Stimulated activated naive B cell treated with anti-CD40 and anti-IgM and Interleukin-4, amounts not matched to agents 10 μg/mL and 1 μg/mL and 100 μg/mL, for 72 hours (primary cell): ENCODE measurements at places on chromosomes 6 and 20.

- no peak overlapping the region for H3K27ac ChIP-seq
- no peaks in the 10 kb centered on the region for H3K36me3 ChIP-seq
- no peaks in the 10 kb centered on the region for H3K27me3 ChIP-seq
- no peak for DNase-seq
These were observed 95.1 kb downstream of the TPBG start for GRCh38 chr6:82458705-82459104.

- peaks cover 32% of the 10 kb centered on the region for H3K4me1 ChIP-seq
- H3K4me3 ChIP-seq, result no peak overlapping the region
- no peaks in the 10 kb centered on the region for H3K27me3 ChIP-seq
- H3K27ac ChIP-seq, result peak overlapping the region; percentile 86
These were observed 26.3 kb downstream of the ALDH5A1 start for GRCh38 chr6:24520929-24521546.

DNA sequence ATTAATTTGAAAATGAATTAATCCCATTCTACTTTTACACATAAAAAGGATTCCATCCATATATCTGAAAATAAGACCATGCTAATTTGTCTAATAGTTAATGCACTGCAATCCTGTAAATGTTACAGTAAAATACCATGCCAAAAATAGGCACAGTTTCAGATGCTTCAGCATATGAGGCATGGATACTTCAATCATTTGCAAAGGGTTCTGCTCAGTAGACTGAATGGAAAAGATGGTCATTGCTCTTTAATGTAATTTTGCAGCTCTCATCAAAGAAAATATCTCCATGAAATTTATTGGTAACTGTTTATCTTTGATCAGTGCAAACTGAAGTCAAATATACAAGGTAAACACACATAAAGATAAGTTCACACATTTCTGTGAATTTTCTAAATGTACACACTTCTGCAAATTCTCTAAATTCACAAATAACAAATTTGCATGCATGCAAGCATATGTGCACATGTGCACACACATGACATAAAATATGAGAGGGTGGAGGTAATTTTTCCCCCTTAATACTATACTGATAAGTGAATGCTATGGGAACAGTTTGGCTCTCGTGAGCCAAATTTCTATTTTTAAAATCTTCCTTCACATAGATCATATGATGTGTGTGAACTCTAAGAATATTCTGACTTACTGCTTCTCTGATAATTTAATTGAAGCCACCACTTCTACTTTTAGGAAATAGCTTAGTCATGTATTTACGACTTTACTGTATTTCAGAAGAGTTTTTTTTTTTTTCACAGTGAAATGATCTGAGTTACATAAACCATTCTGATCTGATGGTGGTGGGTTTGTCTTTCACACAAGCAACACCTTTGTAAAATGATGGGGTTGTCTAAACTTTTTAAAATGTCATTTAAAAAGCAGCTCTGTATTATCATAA, 996.8 kb upstream of the CITED2 start:
- no peak overlapping the region for H3K27ac ChIP-seq
- DNase-seq, result no peak
- H3K36me3 ChIP-seq, result peaks cover 2% of the 10 kb centered on the region
- H3K4me3 ChIP-seq, result no peak overlapping the region

DNA sequence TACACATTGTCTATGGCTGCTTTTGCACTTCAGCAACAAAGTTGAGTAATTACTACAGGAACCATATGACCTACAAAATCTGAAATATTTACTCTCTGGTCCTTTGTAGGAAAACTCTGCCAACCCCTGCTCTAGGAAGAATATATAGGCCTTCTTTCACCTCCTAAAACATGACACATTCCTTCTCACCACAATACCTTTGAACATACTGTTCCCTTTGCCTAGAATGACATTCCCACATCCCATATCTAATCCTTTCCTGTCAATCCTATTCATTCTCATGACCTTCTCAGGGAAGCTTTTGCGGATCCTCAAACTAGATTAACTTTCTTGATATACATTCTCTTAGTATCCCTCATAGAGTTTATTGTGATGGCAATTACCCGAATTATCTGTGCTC, 18.0 kb upstream of the NCOA6 start:
- peaks cover 8% of the 10 kb centered on the region for H3K36me3 ChIP-seq
- peaks cover 16% of the 10 kb centered on the region for H3K27me3 ChIP-seq
- no peak overlapping the region for H3K4me3 ChIP-seq

DNA sequence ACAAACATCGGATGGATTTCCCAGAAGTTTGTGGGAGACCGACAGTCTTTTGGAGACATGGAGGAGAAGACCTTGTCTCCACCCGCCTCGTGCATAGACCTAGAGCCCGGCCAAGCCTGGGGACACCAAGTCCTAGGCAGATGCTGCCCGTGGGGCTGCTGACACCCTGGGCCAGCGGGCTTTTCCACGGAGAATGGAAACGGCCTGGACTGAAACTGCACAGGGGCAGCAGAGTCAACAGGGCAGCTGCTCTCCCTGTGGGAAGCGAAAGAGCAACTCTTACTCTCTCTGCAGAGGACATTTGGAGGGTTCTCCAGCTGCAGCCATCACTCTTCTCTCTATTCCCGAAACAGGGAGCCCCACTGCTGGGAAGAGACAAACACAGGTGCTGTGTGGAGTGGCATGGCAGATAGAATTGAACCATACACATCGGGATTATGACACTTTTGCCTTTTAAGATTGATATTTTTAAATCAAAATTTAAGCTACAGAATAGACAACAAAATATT, 401.2 kb downstream of the THBS2 start:
- H3K27me3 ChIP-seq, result no peaks in the 10 kb centered on the region
- DNase-seq, result no peak
- no peak overlapping the region for H3K4me3 ChIP-seq
- H3K36me3 ChIP-seq, result no peaks in the 10 kb centered on the region
- no peak overlapping the region for H3K27ac ChIP-seq

GRCh38 chr20:50729901-50730764, 1.2 kb upstream of the PARD6B start:
- peak overlapping the region; percentile 84 for H3K27ac ChIP-seq
- H3K27me3 ChIP-seq, result no peaks in the 10 kb centered on the region
- peak overlapping the region; percentile 89 for H3K4me3 ChIP-seq

DNA sequence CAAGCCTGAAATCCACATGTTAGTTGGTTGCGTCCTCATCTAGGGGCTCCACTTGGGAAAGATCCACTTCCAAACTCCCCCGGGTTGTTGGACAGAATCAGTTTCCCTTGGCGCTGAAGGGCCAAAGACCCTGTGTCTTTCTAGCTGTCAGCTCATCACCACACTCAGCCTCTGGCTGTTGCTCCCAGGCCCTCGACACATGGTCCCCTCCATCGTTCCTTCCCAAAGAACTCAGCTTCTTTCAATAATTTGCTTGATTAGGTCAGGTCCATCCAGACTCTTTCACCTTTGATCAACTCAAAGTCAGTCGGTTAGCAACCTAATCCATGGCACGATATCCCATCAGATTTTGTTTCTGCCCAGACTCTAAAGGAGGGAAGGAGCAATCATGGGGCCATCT, 254.8 kb upstream of the SULF2 start:
- peaks cover 4% of the 10 kb centered on the region for H3K4me1 ChIP-seq
- no peak for DNase-seq
- H3K27me3 ChIP-seq, result peaks cover 16% of the 10 kb centered on the region
- no peak overlapping the region for H3K4me3 ChIP-seq
- peaks cover 5% of the 10 kb centered on the region for H3K36me3 ChIP-seq

DNA sequence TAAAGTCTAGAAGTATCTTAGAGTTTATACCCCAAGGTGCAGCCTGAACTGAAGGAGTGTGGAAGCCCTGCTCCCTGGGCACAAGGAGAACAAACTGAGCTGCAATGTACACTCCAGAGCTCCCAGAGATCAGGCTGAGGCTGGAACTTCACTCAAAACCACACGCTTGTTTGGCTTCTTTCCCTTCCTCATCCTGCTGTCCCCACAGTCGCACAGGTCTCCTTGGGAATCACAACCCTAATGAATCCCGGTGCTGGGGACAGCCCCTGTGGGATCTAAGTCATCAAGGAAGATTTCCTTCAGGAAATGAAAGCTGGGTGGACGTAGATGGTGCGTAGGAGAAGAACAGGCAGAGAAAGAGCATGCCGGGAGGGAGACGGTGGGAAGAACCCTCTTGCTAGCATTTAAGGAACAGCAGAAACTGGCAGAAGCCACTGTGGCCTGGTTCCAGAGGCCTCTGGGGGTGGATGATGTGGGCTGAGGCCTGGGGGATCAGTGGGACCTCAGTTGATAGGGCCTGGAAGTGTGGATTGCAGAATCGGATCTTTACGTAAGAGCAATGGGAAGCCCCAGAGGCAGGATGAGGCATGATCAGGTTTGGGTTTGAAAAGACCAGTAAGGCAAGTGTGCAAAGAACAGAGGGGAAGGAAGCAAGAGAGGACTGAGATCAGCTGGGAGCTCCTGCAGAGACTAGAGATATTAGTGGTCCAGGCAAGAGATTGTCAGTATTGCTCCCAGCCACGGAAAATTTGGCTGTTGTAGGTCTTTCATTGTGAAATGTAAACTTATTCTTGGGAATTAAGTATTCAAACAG, 21.4 kb downstream of the CYP24A1 start:
- no peak for DNase-seq
- H3K4me3 ChIP-seq, result no peak overlapping the region
- H3K36me3 ChIP-seq, result no peaks in the 10 kb centered on the region
- peaks cover 18% of the 10 kb centered on the region for H3K27me3 ChIP-seq
- no peak overlapping the region for H3K27ac ChIP-seq
